ENCODE measurements at places on chromosomes 1 and 21. TPM values are rescaled to one million over a fixed set of nuclear protein-coding genes. Genes with fewer than 3 reads are reported as not detected.

DNA sequence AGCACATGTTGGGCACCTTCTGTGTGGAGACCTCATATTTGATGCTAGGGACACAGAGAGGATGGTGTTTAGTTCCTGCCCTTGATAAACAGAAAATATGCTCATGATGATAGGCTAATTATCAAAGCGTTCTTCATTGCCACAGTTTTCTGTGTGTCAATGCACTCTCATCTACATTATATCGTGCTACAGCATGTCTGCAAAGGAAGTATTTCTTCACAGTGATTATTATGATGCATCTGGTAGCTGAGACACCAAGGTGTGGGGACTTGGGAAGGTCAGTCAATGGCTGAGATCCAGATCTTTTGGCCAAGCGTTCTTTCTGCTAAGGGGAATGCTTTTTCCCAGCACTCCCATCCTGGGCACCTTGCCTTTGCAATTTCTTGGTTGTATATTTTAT lies 321.2 kb downstream of the PBX1 start:
- no peak overlapping the region for H3K4me3 ChIP-seq
- H3K27me3 ChIP-seq = peaks cover 24% of the 10 kb centered on the region
- DNase-seq = no peak
- no peak overlapping the region for H3K27ac ChIP-seq
- no peaks in the 10 kb centered on the region for H3K4me1 ChIP-seq

DNA sequence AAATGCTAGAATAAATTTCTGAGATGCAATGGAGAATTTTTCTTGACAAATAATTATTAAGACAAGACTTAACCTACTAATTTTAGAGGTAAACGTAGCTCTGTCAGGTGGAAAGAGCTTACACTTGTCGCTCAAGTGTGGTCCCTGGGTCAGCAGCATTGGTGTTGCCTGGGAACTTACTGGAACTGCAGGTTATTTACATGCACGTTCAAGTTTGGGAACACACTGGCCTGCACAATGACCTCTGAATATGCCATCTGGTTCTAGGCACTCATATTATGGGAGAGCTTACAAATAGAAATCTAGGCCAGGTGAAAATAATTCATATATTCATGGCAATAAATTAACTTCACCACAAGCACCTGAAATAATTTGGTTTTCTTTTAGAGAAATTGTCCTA lies 88.5 kb upstream of the BCL9 start:
- H3K27ac ChIP-seq = no peak overlapping the region
- H3K4me3 ChIP-seq = no peak overlapping the region
- H3K27me3 ChIP-seq = no peaks in the 10 kb centered on the region
- H3K4me1 ChIP-seq = no peaks in the 10 kb centered on the region
- no peaks in the 10 kb centered on the region for H3K36me3 ChIP-seq

DNA sequence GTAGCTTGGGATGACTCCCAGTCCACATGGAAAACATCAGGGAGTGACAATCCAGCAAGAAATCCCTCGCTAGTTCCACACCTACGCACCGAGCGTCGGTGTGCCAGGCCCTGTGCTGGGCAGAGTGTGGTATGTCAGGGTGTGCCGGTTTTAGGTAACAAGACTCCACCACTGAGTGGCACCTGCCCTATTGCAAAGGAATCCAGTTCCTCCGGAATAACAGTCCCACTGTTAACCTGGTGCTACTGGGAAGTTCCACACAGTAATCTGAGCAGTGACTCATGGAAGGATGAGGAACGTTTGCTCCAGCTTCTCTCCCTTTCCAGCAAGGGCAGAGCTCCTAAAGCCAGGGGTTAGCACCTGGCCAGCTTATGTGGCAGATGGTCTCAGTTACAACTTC lies 14.3 kb downstream of the RNF207 start:
- no peaks in the 10 kb centered on the region for H3K27me3 ChIP-seq
- peak; percentile 99 for DNase-seq
- H3K4me1 ChIP-seq = peaks cover 60% of the 10 kb centered on the region
- H3K27ac ChIP-seq = peak overlapping the region; percentile 84
- H3K36me3 ChIP-seq = peaks cover 61% of the 10 kb centered on the region

GRCh38 chr21:34520764-34521508 lies 8.9 kb upstream of the KCNE1 start:
- H3K4me1 ChIP-seq = peaks cover 11% of the 10 kb centered on the region
- no peaks in the 10 kb centered on the region for H3K36me3 ChIP-seq
- DNase-seq = no peak
- H3K4me3 ChIP-seq = no peak overlapping the region
- no peak overlapping the region for H3K27ac ChIP-seq

DNA sequence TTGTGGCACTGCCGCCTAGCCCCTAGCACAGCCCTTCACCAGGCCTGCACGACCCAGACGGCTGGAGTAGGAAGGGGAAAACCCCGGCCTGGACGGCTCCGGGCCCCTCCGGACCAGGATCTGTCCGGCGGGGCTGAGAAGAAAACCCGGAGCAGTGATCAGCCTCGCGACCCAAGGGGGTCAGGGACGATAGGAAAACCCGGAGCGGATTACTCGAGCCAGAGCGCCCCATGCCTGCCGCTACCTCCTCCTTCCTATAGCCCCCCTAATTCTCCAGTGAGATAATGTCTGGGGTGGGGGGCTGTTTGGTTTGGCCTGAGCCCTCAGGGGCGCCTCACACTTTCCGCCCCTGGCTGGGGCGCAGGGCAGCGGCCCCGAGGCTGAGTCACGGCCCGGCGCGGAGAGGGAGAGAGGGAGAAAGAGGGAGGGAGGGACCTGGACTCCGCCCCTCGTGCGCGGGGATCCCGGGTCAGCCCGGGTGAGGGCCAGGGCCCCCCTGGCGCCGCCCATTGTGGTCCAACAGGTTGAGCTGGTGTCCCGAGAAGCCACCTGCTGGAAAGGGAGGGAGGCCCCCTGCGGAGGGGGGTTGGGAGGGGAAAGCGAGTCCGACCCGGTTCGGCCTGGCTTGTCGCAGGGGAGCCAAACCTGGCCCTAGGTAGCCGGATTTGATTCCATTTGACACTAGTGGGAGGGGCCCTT lies 1.7 kb upstream of the ZBTB7B start:
- H3K4me1 ChIP-seq = peaks cover 39% of the 10 kb centered on the region
- no peaks in the 10 kb centered on the region for H3K27me3 ChIP-seq
- peak overlapping the region; percentile 77 for H3K27ac ChIP-seq

GRCh38 chr1:161890574-161890973 lies 124.5 kb downstream of the ATF6 start:
- DNase-seq = no peak
- H3K27me3 ChIP-seq = no peaks in the 10 kb centered on the region
- H3K27ac ChIP-seq = no peak overlapping the region

- H3K4me1 ChIP-seq = peaks cover 26% of the 10 kb centered on the region
- peak overlapping the region; percentile 99 for H3K27ac ChIP-seq
- peaks cover 3% of the 10 kb centered on the region for H3K36me3 ChIP-seq
- H3K27me3 ChIP-seq = no peaks in the 10 kb centered on the region
Observed at GRCh38 chr1:21782349-21782867, 541 bp downstream of the USP48 start.

GRCh38 chr1:217138799-217139466 lies 415.7 kb upstream of the ESRRG start:
- DNase-seq = no peak
- H3K27me3 ChIP-seq = peaks cover 18% of the 10 kb centered on the region
- no peaks in the 10 kb centered on the region for H3K4me1 ChIP-seq
- no peak overlapping the region for H3K4me3 ChIP-seq

DNA sequence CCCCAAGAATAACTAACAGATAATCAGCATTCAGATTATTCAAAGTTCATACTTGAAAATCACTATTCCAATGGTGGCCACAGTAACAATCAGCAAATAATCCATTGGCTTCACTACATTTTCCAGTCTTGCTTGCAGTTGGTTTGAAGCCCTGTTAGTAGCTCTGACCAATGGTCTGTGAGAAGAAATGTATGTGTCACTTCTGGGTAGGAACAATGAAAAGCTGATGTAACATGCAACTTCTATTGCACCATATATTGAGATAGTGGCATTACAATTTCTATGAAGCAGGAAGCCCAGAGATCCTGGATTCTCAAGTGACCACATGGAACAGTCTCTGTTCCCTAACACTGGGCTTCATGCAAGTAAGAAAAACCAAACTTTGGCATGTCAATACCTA lies 250.9 kb upstream of the DAB1 start:
- no peaks in the 10 kb centered on the region for H3K27me3 ChIP-seq
- H3K4me3 ChIP-seq = no peak overlapping the region
- no peak overlapping the region for H3K27ac ChIP-seq
- no peak for DNase-seq
- H3K36me3 ChIP-seq = no peaks in the 10 kb centered on the region

- no peaks in the 10 kb centered on the region for H3K4me1 ChIP-seq
- peak; percentile 11 for DNase-seq
- H3K36me3 ChIP-seq = no peaks in the 10 kb centered on the region
- no peaks in the 10 kb centered on the region for H3K27me3 ChIP-seq
Observed at GRCh38 chr1:188433425-188433824, 1604.7 kb downstream of the PLA2G4A start.

GRCh38 chr1:101603726-101604125 lies 366.9 kb downstream of the S1PR1 start:
- no peaks in the 10 kb centered on the region for H3K4me1 ChIP-seq
- DNase-seq = no peak
- no peaks in the 10 kb centered on the region for H3K27me3 ChIP-seq
- no peak overlapping the region for H3K27ac ChIP-seq
- no peak overlapping the region for H3K4me3 ChIP-seq
- no peaks in the 10 kb centered on the region for H3K36me3 ChIP-seq

DNA sequence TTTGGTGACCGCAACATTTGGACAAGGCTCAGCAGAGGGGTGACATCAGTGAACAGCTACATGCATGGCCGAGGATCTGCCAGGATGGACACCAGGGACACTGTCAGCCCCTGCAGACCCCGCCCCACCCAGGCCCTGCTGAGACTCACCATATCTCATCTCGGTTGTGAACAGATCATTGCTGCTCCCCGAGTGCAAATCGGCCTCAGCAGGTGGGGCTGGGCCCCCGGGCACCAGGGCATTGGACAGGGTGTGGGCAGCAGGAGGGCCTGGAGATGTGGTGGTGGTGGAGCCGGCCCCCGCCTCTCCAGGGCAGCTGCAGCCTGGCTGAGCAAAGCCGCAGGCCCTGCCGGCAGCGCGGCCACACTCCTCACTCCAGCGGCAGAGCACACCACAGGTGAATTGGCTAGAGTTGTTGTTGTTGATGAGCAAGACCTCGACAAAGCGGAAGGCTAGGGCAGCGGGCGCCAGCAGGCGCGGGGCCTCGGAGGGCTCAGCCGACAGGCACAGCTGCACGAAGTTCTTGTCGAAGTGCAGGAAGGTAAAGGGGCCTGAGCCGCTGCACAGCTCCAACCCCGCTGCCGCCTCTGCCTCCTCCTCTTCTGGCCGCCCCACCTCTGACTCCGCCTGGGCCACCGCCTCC lies 8.2 kb downstream of the ADGRB2 start:
- no peak overlapping the region for H3K27ac ChIP-seq
- H3K27me3 ChIP-seq = no peaks in the 10 kb centered on the region
- no peaks in the 10 kb centered on the region for H3K36me3 ChIP-seq
- DNase-seq = no peak
- H3K4me1 ChIP-seq = peaks cover 9% of the 10 kb centered on the region

DNA sequence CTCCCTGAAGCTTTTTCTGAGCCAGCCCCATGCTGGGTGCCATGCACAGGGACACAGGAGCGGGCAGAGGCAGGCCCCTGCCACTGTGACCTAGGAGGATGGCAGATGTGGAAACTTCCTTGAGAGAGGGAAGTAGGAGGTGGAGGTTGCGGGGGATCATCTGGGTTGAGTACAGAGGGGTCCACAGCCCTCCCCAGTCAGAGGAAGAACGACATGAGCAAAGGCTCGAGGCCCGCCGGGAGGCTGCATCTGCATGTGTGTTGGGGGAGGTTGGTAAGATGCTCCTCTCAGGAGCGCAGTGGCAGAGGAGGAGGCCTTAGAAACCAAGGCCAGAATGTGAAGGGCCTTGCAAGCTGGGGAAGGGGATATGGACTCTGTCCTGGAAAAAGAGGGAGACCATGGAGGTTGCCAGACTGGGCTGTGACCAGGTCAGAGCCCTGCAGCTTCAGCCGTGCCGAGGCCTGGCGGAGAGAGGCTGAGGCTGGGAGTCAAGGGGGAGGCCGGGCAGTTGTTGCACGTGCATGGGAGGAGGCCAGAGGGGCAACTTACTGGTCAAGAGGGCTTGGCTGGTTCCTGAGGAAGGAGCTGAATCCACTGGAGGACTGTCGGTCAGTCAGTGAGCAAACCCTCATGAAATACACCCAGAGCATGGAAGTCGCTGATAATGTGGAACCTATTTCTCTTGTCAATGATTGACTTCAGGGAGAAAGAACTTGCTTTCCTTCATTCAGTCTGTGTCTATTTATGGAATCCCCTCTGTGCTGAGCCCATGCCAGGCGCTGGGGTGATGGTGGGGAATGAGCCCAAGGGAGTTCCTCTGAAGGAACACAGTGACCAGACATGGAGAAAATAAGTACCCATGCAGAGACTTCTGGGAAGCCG lies 31.7 kb downstream of the A3GALT2 start:
- no peak for DNase-seq
- no peaks in the 10 kb centered on the region for H3K36me3 ChIP-seq
- no peak overlapping the region for H3K4me3 ChIP-seq
- H3K4me1 ChIP-seq = no peaks in the 10 kb centered on the region
- H3K27me3 ChIP-seq = no peaks in the 10 kb centered on the region

DNA sequence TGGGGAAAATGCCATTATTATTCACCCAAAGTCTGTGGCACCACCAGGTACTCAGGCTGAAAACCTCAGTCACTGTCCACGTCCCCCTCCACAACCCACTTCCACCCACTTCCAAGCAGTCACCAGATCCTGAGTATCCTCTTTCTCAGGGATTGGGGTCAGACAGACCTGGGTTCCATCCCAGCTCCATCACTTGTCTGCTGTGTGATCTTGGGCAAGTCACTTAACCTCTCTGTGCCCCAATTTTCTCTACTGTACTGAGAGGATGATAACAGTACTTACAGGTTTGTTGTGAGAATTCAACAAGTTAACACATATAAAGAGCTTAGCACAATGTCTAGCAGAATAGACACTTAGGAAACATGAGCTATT lies 29.7 kb upstream of the FOXO6 start:
- no peaks in the 10 kb centered on the region for H3K4me1 ChIP-seq
- DNase-seq = no peak
- no peaks in the 10 kb centered on the region for H3K36me3 ChIP-seq
- no peak overlapping the region for H3K4me3 ChIP-seq

IFI44 gene
- 7.1 TPM for total RNA-seq

FCER1A gene
- not detected for total RNA-seq

ZSWIM5 gene
- 1.6 TPM for total RNA-seq

SPRR2E gene
- not detected for total RNA-seq

ZMYND12 gene
- not detected for total RNA-seq

OR11L1 gene
- total RNA-seq = not detected

KIF26B gene
- total RNA-seq = 0.17 TPM

SELENBP1 gene
- total RNA-seq = 29.8 TPM
